AG10803 (cell line): ENCODE measurements at places on chromosomes 3 and 15.

DNA sequence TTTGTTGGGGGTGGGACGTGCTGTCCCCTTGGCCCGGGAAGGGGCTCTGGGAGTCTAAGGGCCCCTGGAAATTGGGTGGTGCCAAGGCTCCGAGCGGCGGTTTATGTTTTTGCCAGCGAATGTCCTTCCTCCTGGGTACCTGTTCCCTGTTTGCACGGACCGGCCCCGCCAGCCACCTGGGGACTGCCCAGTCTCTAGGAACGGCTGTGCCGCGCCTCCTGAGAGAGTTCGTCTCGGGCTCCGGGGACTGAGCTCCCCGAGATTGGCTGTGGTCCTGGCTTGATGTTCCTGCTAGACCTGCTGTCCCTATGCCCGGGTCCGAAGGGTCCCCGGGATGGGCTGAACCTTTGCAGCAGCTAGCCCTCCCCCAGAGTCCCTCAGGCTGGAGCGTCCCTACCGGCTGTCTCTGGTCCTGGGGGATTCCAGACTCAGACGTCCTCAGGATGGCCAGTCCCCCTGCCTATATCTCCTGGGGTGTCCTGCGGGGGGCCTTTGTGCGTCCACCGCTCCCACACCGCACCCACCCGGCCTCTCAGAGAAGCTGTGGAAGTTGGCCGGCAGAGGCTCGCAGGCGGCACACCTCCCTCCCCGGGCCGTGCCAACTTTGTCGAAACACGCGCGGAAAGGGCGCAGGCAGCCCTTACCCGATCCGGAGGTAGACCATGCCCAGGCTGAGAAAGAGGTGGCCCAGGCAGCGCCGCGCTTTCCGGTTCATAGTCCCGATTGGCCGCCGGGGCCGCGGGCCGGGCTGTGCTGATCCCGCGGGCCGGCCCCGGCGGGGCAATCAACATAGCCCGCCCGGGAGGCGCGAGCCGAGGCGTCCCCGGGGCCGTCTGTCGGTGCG is 547 bp downstream of the WNT7A start:
- no peak for DNase-seq

GRCh38 chr3:49992326-49992725 is 52.4 kb downstream of the RBM6 start:
- DNase-seq: no peak

- DNase-seq: no peak
Observed at GRCh38 chr3:72441284-72441994, 406.8 kb downstream of the SHQ1 start.

DNA sequence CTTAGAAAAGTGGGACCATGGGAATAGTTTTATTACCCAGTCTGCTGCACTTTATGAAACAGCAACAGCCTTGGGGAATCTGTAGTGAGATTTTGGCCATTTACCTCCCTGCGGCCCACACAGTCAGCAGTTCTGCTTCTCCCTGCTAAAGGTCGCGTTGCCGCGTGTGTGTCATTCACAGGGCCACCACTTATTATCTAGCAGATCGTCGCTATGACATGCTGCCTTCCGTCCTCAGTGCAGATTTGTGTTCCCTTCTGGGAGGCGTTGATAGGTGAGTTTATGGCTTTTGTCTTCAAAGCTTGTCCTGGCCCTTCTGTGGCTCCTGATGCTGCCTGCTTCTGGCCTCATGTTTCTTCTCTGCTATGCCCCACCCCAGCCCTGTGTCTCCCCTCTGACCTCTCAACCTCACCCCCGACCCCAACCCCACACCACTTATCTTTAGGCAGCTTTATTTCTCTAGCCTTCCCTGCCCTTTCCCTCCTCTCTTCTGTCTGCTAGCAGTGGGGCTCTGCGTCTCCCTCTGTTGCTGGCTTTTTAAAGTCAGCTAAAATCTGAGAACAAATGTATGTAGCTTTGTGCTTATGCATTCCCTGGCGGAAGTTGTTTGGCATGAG is 30.1 kb downstream of the DIS3L start:
- no peak for DNase-seq

DNA sequence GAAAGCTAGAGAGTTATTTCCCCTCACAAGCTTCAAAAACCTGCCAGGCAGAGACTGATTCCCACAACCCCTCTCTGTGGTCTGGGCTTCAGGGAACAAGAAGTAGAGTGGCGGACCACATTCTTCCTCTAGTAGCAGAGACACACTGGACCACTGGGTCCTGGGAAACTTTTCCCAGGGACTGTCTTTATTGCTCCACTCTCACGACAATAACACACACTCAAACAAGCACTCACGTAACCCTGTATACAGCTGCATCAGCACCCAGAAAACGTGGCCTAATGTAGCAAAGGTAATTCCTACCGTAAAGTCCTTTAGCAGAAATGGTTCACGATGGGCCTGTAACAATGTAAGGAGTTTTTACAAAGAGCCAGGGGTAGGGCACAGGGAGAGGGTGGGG is 27.6 kb downstream of the CPOX start:
- DNase-seq: no peak

DNA sequence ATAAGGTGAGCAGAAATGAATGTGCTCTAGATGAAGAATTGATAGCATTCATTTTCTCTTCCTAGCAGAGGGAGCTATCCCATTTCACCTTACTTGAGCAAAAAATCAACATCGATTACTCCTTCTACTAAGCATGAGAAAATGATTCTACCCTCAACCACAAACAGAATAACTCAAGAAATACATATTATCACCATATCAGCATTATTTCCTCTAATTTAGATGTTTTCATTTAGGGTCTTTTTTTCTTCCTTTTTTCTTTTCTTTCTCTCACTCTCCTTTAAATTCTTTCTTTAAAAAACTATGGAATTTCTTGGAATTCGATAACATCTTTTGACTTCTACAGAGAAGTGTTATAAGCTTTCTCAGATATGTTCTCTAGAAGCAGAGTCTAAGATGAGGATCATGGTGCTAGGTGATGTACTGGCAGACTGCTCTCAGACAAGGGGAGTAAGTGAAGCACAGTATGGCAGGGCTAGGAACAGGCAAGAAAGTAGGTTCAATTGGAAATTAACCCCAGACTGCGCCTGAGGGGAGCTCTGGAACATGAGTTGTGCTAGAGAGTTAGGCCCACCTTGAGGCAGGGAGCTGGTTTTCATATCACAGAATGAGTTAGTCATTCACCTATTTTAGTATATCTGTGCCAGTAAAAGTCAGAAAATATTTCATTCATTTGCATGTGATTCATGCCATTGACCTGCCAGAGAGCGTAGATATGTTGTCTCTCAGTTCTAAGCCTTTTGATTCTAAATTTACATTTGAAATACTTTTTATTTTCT is 279.2 kb upstream of the KCNH8 start:
- DNase-seq: no peak

DNA sequence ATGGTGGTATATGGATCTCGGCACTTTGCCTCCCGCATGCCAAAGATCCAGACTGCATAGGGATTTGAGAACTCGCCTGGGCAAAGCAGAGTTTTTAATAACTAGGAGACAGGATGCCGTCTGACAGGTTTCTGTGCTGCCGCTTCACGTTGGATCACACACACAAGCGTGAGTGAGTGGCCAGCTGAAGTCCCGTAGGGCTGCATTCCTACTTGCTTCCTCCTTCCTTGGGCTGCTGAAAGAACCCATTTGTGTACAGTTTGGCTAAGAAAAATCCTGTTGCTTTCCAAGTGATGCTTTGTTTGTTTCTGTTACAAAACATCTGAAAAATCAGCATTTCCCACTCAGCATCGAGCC is 604.3 kb upstream of the CFAP20DC start:
- peak; percentile 54 for DNase-seq
